ENCODE measurements at places on chromosomes 3 and 15. TPM values are rescaled to one million over a fixed set of nuclear protein-coding genes. Genes with fewer than 3 reads are reported as not detected.

DNA sequence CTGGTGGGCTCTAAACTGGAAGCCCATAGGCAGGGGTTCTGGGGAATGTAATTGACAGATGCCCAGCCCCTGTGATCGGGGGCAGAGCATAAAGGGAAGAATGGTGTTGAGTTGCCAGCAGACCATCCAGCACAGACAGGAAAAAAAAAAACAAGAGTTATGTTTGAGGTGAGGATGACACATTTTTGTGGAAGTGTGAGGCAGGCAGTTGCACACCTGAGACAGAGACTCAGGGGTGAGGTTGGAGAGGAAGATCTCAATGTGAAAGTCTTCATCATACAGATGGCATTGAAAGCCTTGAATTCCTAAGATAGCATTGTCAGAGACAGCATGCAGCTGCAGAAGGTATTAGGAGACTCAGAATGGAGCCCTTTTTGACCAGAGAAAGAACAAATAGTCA, 18.6 kb upstream of the ST8SIA2 start:
- H3K4me1 ChIP-seq: no peaks in the 10 kb centered on the region
- DNase-seq: no peak
- H3K27me3 ChIP-seq: peaks cover 3% of the 10 kb centered on the region
- no peaks in the 10 kb centered on the region for H3K36me3 ChIP-seq
- H3K4me3 ChIP-seq: no peak overlapping the region

Gene FGF7
- total RNA-seq: 9.7 TPM

- H3K27me3 ChIP-seq: no peaks in the 10 kb centered on the region
- H3K27ac ChIP-seq: no peak overlapping the region
- H3K36me3 ChIP-seq: peaks cover 50% of the 10 kb centered on the region
- no peak overlapping the region for H3K4me3 ChIP-seq
- DNase-seq: peak; percentile 18
Observed at GRCh38 chr15:41713047-41713446, 52.8 kb downstream of the MGA start.

DNA sequence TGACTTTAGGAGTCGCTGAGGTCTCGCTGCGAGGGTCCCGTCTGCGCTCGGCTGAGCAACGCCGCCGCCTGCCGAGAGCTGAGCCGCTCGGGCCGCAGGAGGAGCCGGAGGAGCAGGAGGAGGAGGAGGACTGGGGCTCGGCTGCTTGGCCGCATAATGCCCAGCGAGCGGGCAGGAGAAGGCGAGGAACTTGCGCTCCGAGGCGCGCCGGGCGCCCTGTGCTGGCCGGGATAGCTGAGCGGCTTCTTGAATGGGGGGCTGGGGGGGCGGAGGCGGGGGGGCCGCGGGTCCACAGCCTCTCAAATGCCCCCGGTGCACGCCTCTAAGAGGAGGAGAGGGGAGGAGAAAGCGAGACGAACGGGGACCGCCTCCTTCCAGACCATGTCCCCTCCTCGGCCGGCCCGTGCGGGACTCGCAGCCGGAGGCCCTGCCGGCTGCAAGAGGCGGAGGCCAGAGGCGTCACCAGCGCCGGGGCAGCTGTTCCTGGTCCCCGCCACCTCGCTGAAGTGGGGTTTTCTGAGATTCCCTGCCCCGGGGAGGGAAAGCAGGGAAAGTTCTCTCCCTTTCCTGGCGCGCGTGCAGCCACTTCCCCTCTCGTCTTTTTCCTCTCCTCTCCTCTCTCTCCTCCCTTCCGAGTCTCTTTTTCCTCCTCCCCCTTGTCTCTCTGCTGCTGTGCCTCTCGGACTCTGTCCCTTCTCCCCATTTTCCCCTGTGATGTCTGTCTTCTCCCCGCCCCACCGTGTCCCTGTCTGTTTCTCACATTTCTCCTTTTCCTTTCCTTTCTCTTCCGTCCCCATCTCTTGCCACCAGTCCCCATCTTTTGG, at the start of gene ADAMTS9:
TSS of gene ADAMTS9 (minus strand) at position 220 of the 824 bp plus-strand sequence. CDS start 343 bp downstream, outside the sequence.
- DNase-seq: peak; percentile 88
- peaks cover 9% of the 10 kb centered on the region for H3K4me1 ChIP-seq
- H3K27me3 ChIP-seq: no peaks in the 10 kb centered on the region
- no peaks in the 10 kb centered on the region for H3K36me3 ChIP-seq

Gene GRM2
- total RNA-seq: 0.14 TPM

Gene TM4SF18
- total RNA-seq: 15.2 TPM

- no peak overlapping the region for H3K4me3 ChIP-seq
- H3K27ac ChIP-seq: no peak overlapping the region
- no peaks in the 10 kb centered on the region for H3K27me3 ChIP-seq
- no peaks in the 10 kb centered on the region for H3K4me1 ChIP-seq
Observed at GRCh38 chr3:150426292-150426691, 18.2 kb downstream of the TSC22D2 start.

DNA sequence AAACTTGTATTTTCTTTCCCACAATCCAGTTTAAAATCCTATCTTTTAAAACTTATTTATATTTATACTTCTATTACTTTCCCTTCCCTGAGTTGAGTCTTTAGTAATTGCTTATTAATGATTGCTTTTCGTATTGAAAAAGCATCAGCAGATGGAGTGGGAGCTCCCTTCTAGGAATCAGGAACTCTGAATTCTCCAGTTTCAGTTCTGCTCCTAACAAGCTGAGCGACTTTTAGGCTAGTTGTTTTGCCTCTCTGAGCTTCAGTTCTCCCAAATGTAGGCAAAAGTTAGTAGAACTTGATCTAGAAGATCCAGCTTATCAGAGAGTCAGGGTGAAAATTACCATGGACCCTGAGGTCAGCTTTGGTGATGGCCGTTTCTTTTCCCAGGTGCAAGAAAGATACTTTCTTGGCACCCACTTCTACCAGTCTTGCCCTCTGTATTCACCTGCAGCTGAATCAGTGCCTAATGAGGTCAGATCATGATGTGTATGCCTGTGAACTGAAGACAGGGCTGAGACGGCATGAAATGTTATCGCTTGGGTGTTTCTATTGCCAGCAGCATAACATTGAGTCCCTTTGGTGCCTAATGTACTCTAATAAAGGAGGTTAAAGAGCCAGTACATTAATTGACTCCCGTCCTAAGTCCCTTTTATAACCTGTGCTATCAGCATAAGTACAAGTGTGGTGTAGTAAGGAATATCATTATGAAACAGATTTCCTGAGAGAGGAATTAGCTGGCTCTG, 194.5 kb upstream of the TBC1D5 start:
- H3K27ac ChIP-seq: no peak overlapping the region
- no peaks in the 10 kb centered on the region for H3K27me3 ChIP-seq
- no peak for DNase-seq
- H3K4me1 ChIP-seq: no peaks in the 10 kb centered on the region
- H3K36me3 ChIP-seq: no peaks in the 10 kb centered on the region
- no peak overlapping the region for H3K4me3 ChIP-seq

Gene CYP8B1
- total RNA-seq: not detected

- no peak overlapping the region for H3K4me3 ChIP-seq
- H3K36me3 ChIP-seq: no peaks in the 10 kb centered on the region
- no peak for DNase-seq
- H3K27me3 ChIP-seq: no peaks in the 10 kb centered on the region
- H3K4me1 ChIP-seq: peaks cover 2% of the 10 kb centered on the region
- H3K27ac ChIP-seq: no peak overlapping the region
Observed at GRCh38 chr3:172536505-172536904, 13.3 kb upstream of the TNFSF10 start.

Gene MKRN3
- not detected for total RNA-seq

DNA sequence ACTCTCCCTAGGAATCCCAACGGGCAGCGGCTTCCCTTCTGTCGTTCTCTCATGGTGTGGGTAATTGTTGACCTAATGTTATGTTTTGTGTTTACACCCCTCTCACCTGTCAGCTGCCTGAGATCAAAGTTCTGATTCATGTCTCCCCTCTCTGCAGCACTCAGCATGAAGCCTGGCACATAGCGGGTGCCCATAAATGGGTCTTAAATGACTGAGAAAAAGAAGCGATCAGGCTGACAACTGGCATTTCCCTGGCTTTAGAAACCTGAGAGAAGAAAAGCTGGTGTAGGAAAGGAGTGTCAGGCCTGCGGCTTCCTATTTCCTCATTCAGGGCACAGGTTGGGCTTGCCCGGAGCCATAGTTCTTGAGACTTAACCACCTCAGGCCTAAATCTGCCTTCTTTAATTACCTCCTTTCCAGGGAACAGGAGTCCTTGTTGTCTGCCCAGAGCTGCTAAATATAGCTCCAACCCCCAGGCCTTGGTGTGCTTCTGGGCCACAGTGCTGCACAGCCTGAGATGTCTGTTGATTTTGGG, 31.8 kb downstream of the LPP start:
- no peaks in the 10 kb centered on the region for H3K36me3 ChIP-seq
- no peak overlapping the region for H3K4me3 ChIP-seq
- no peak overlapping the region for H3K27ac ChIP-seq
- H3K27me3 ChIP-seq: no peaks in the 10 kb centered on the region
- DNase-seq: no peak
- H3K4me1 ChIP-seq: peaks cover 9% of the 10 kb centered on the region

Gene NDN
- 166 TPM for total RNA-seq

GRCh38 chr3:172069478-172069877, 30.1 kb downstream of the FNDC3B start:
- H3K27me3 ChIP-seq: no peaks in the 10 kb centered on the region
- H3K27ac ChIP-seq: peak overlapping the region; percentile 18
- DNase-seq: no peak
- no peaks in the 10 kb centered on the region for H3K36me3 ChIP-seq
- H3K4me3 ChIP-seq: no peak overlapping the region
- H3K4me1 ChIP-seq: peaks cover 96% of the 10 kb centered on the region

GRCh38 chr15:74402873-74403587, 30.7 kb downstream of the SEMA7A start:
- no peak overlapping the region for H3K27ac ChIP-seq
- no peaks in the 10 kb centered on the region for H3K27me3 ChIP-seq
- H3K4me3 ChIP-seq: no peak overlapping the region
- H3K4me1 ChIP-seq: peaks cover 3% of the 10 kb centered on the region

All from adrenal gland (tissue), 19 donors.